ENCODE measurements at places on chromosomes 6 and 20.

DNA sequence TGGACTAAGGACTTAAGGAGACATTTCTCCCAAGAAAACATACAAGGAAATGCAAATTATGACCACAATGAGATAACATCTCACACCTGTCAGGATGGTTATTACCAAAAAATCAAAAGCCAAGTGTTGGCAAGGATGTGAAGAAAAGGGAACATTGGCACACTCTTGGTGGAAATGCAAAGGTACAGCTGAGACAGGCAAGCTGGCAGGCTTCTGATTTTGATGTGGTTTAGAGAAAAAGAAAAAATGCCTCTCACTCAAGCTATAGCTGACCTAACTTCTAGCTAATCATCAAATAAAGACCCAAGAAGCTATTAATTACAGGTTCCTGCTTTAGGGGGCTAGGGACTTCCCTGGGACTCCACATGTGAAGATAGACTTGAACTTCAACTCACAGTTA is 139.8 kb downstream of the THEMIS start:
- DNase-seq = no peak

DNA sequence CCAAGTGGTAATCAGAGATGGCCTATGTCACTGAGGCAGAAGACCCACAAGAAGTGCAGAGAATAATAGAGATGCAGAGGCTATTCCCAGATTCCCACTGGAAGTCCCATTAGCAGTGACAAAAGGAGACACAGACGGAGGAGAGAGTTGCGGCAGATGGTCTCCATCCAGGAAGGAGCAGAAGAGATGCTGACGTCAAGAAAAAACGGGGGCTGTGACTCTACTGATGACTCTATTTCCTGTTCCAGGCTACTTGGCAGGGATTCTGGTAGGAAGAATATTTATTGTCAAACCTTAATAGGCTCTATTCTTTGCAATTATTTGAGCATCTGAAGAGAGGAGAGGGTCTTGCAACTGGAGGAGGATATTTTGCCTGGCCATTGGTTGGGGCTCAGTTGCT is 246.0 kb upstream of the ECI2 start:
- DNase-seq = peak; percentile 75

DNA sequence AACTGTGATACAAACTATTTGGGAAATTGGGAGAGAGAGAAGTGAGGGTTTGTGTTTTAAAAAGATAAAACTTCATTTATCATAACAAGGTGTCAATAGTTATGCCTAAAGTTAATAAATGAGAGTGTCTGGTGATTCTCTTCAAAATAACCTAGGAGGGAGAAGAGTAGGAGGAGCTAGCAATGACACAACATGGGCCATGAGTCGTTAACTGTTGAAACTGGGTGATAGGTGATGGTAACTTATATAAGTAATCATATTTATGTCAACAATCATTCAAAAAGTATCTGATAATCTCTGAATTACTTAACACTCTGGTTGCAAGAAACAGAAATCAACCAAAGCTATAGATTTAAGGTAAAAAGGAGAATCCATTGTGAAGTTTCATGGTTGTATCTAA is 46.8 kb upstream of the INSM1 start:
- no peak for DNase-seq

GRCh38 chr6:107740496-107741190 is 83.5 kb downstream of the SCML4 start:
- DNase-seq = no peak

DNA sequence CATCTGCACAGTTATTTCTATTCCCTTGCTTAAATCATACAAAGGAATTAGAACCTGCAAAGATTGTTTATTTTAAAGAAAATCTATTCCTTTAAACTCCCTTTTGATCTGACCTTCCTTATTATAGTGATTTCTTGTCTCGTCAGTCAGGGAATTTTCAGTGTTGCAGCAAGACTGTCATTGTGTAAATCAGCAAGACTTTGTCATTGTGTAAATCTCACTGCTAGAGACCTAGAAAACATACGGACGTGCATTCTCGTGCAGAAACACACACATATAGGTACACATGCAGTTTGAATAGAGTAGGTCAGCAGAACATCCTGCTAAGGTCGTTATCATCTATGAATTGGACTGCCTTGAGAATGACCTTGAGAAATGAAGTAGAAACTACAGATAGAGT is 6.2 kb upstream of the SGK1 start:
- DNase-seq = no peak

GRCh38 chr6:21436625-21437024 is 156.9 kb upstream of the SOX4 start:
- DNase-seq = no peak

DNA sequence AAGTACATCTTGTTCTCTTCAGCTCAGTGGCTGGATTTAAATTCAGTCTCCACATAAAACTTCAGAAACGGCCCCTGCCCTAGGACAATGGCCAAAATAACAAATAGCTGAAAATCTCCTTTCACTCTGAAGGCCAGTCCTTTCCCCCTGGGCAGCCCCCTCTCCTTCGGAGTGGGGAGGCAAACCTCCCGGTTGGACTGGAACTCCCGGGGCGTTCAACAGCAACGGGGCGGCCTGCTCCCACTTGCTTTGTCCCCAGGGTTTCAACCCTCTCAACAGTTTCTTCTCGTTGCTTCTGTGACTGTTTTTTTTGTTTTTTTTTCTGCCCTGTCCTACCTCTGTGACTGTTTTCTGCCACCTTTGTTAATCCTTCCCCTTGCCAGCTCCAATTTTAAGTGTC is 102.6 kb upstream of the DUSP22 start:
- no peak for DNase-seq
